ENCODE measurements at places on chromosomes 12 and 14. TPM values are rescaled to one million over a fixed set of nuclear protein-coding genes. Genes with fewer than 3 reads are reported as not detected.

- no peak for DNase-seq
These were observed 928.2 kb downstream of the NRXN3 start for GRCh38 chr14:79098324-79098723.

GRCh38 chr12:7113389-7113871 is 4.4 kb upstream of the C1RL start:
- peak; percentile 42 for DNase-seq

DNA sequence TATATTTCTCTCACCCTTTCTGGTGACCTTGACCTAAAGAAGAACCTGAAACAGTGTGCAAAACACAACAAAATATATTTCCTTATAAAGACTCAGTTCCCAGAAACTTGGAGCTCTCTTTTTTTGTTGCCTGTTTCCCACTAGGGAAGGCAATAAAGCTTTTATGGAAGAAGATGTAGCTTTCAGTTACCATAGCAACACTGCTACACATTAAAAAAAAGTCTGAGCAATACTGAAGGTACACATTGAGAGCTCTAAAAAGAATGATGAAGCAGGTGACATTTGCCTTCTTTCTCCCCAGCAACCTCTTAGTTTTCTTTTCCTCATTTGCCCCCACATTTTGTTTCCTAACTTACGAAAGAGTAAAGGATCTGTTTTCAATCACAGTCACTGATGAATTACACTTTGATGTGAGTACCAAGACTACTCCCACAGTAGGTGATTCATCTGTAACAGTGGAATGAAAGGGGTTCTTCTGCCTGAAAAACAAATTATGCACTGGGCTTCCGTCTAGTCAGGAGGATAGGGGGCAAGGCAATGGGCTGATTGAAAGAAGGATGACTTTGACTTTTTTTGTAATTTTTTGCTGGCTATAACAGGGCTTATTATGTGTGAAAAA is 1.1 kb upstream of the CATSPERB start:
- peak; percentile 8 for DNase-seq

DNA sequence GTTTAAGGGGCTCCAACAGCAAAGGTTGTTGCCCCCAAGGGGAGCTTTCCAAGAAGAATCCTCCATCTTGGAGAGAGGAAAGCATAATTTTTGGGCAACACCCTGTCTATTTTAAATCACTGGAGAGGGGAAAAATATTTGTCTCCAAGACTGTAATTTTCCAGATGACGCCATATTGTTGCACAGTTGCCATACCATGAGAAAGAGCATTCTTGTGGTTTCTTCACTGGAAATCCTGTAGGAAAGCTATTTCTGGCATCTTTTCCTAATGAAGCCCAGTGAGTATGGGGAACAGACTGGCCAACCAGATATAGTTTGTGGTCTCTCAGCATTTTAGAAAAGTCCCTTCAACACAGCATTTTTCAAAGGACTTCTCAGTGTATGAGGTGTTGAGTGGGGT is 88.1 kb upstream of the MANSC4 start:
- peak; percentile 48 for DNase-seq

GRCh38 chr12:130070126-130070611 is 92.1 kb upstream of the FZD10 start:
- peak; percentile 58 for DNase-seq

GRCh38 chr14:71190770-71191374 is 283.6 kb downstream of the PCNX1 start:
- DNase-seq: no peak

The MYO1A gene
- not detected for total RNA-seq

The ESRRB gene
- 0.03 TPM for total RNA-seq

The ADCY4 gene
- total RNA-seq: not detected

All from HT1080 (cell line).